ENCODE measurements at places on chromosomes 13 and 19. TPM values are rescaled to one million over a fixed set of nuclear protein-coding genes. Genes with fewer than 3 reads are reported as not detected.

The PSG7 gene
- not detected for total RNA-seq

The PRX gene
- 2.4 TPM for total RNA-seq

The SOHLH2 gene
- total RNA-seq = not detected

The AXL gene
- 7.5 TPM for total RNA-seq

The ZNF492 gene
- total RNA-seq = 0.06 TPM

The SELENOV gene
- total RNA-seq = not detected

The SPACA4 gene
- not detected for total RNA-seq

The SHC2 gene
- total RNA-seq = 99.2 TPM

- DNase-seq = no peak
Observed at GRCh38 chr19:7391218-7391670, 42.5 kb downstream of the ARHGEF18 start.

- peak; percentile 25 for DNase-seq
Observed at GRCh38 chr19:6187374-6187773, 51.9 kb downstream of the ACSBG2 start.

DNA sequence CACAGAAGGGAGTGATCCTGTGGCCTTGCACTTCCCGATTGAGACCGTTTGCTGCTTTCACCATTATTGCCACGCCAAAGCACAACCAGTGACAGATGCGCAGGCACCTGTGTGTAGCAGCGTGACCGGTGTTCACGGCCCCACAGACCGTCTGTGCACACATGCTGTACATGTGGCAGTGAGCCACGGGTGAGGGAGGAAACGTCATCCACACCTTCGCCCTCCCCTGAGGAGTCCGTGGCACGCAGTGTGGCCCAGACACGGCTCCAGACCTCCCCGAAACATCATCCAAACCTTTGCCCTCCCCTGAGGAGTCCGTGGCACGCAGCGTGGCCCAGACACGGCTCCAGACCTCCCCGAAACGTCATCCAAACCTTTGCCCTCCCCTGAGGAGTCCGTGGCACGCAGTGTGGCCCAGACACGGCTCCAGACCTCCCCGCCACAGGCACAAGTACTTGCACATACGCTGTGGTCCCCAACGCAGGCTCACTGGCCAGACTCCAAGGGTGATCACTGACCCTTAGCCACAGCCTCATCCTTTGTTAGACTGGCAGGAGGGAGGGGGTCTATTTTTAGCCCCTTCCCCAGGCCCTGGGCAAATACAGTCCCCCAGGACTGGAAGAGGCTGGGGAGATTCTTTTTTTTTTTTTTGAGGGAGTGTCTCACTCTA, 7.9 kb upstream of the SHC2 start:
- DNase-seq = peak; percentile 50

- DNase-seq = no peak
Observed at GRCh38 chr19:29687244-29687896, 22.1 kb downstream of the PLEKHF1 start.

GRCh38 chr13:48505597-48506091, 27.2 kb downstream of the RCBTB2 start:
- no peak for DNase-seq

DNA sequence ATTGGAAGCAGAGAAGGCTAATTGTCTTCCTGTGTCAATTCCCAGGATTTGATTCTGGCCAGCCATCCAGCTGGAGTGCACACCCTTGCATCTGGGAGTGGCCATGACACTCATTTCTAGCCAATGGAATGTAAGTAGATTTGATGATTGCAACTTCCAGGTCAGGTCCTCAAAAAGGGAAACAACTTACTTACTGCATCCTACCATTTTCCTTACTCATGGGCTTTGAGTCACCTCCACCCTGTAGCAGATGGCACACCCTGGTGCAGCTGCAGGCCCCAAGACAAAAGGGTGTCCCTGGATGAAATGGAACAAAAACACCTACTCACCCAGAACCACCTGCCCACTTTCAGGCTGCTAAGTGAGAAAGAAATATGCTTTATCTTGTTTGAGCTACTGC, 27.3 kb upstream of the MPHOSPH8 start:
- DNase-seq = no peak

DNA sequence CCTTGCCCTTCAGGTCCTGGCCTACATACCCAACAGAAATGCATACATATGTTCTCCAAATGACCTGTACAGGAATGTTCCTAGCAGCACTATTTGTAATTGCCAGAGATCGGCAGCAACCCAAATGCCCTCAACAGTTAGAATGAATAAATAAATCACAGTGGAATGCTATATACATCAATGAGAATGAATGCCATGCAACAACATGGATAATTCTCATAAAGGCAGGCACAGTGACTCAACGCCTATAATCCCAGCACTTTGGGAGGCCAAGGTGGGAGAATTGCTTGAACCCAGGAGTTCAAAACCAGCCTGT, 18.6 kb downstream of the TEX101 start:
- no peak for DNase-seq

GRCh38 chr19:1837625-1838105, 10.6 kb downstream of the REXO1 start:
- DNase-seq = no peak

GRCh38 chr13:31944262-31945160, 87.1 kb upstream of the FRY start:
- no peak for DNase-seq

DNA sequence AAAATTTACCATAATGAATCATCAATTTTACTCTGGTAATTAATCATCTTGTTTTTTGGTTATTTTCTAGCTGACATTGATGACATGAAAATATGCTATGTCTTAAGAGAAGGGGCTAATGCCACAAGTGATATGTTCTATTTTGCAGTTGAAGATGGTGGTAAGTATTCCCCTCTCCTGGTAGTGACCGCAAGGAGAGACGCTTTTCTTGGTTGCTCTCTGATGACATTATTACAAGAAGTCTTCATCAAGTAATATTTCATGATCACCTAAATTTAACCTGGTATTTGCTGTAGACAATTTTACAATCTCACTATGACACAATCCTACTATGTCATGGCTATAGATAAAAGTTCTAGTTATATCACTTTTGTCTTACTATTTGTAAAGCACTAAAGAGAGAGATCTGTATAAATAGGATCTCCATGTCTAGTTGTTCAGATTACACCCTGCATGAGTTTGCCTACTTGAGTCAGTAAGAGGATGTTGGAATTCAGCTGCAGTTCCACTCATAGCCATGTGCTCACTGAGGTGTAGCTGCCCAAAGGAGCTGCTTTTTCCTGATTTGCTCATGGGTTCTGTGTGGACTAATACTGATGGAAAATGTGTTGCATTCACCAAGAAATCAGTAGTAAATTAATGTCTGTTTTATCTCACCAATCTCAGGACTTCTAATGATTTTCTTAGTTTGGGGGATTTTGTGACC, 10.9 kb downstream of the FREM2 start:
- DNase-seq = no peak

GRCh38 chr19:37593996-37594303, 642 bp downstream of the ZNF571 start:
- DNase-seq = no peak

DNA sequence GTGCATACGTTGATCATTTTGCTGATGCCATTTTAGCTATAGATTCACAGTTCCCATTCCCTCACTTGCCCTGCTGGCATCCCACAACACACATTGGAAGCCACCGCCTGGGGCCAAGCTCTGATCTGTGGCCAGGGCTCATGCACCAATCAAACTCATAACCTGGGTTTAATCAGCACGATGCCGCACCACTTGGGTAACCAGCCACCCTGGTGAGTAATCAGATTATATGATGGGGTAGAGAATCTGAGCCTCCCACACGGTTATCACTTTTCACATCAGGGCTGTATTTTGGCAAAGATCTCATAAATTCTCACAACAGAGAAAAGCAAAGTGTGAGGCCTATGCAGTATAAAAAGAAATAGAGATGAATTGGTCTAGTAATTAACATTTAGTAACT, 66.0 kb upstream of the TNFRSF19 start:
- no peak for DNase-seq

DNA sequence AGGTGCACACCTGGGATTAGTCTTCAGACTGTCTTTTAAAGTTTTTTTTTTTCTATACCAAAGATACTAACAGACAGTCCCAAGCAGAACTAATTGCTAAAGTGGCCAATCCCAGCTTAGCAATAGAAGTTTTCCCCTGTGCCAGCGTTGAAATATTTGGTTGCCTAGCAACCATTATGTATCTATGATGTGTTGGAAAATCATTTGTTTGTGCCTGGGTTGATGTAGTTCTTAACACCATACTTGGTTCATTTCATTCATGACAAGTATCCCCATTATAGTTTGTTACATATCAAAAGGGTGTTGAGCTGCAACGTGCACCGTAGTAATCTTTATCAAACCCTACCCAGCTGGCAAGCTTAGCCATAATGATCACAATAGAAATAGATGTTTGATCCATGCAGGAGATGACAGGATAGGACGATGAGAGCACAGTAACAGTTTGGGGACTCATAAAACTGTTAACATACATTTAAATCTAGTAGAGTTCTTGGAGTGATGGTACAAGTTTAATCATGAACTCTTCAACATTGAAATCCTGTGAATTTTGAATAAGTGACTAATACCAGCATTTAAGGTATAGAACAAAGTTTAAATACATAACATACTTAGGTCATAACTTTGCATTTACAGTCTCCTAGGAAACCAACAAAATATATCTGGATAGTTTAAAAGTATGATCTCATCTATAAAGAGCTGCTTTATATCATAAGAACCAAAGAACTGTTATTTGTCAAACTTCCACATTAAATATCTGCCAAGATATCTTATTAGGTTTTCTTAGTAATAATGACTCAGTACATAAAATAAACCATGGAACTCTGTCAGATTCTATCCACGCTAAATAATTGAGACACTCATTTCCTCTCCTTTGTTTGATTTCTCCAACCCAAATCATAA, 73.4 kb downstream of the MBNL2 start:
- DNase-seq = no peak

DNA sequence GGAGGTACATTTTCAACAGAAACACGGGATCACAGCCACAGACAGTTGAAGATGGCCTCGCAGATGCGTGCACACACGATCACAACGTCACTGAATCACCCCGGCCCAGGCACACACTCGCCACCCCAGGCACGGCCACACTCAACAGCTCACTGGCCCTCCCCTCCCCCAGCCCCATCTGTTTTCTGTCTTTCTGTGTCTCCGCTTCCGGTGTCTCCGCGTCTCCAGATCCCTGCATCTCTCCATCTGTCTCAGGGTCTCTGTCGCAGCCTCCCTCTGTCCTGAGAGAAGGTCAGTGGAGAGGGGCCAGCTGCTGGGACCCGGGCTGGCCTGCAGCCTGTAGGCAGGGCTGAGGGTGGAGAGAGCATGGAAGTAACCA, 3.8 kb upstream of the ATP1A3 start:
- DNase-seq = no peak

DNA sequence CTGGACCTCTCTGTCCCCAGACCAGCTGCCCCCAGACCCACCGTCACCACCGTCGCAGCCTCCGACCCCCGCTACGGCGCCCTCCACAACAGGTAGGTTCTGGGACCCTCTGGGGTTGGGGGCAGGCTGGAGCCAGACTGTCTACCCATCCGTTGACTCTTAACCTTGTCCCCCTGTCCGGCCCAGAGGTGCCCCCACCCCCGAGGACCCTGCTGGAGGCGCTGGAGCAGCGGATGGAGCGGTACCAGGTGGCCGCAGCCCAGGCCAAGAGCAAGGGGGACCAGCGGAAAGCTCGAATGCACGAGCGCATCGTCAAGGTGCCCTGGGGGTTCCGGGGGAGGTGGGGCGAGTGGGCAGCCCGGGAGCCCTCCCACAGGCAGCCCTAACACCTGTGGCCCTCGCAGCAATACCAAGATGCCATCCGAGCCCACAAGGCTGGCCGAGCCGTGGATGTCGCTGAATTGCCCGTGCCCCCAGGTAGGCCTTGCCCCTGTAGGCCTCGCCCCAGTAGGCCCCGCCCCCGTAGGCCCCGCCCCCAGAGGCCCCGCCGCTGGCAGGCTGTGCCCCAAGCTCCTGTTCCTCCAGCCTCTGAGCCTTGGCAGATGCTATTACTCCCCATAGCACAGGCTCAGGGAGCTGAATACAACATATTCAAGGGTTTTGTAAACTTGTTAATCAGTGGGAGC, 12.9 kb downstream of the CC2D1A start:
- no peak for DNase-seq

DNA sequence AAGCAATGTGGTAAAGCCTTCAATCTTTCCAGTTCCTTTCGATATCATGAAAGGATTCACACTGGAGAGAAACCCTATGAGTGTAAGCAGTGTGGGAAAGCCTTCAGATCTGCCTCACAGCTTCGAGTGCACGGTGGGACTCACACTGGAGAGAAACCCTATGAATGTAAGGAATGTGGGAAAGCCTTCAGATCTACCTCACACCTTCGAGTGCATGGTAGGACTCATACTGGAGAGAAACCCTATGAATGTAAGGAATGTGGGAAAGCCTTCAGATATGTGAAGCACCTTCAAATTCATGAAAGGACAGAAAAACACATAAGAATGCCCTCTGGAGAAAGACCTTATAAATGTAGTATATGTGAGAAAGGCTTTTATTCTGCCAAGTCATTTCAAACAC, 15.6 kb upstream of the ZNF763 start:
- no peak for DNase-seq

- DNase-seq = no peak
Observed at GRCh38 chr19:28437390-28438346, 775.3 kb downstream of the UQCRFS1 start.

- DNase-seq = peak; percentile 37
Observed at GRCh38 chr19:4369109-4369887, 25.9 kb downstream of the MPND start.

- no peak for DNase-seq
Observed at GRCh38 chr19:23800271-23800670, 41.6 kb upstream of the ZNF681 start.

- no peak for DNase-seq
Observed at GRCh38 chr13:52793515-52794061, 54.0 kb upstream of the CNMD start.

DNA sequence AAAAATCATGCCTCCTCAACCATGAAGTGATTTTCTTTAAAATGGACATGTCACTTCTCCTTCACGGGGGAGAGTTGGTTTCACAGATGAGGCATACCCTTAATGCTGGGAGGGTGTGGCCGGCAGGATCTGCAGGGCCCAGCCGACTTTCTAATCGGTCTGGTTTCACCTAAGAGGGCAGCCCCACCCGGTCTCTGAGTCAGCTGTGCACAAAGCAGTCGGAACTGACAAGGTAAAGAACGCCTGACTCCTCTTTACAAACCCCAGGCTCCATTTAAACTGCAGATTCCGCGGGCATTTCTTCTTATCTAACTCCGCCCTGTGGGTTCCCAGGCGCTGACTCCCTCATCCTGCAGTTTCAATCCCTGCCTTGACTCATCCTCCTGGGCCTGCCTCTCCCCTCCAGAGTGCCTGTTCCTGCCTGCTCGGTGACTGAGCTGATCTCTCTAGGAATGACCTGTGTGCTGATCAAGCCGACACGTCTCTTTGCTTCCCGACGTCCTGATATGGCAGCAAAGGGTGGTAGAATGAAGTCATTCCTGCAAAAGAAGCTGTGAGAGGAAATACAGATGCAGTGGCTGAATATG, 63.4 kb downstream of the EFNB2 start:
- DNase-seq = no peak

- DNase-seq = no peak
Observed at GRCh38 chr13:99867535-99868257, 103.9 kb downstream of the ZIC5 start.

DNA sequence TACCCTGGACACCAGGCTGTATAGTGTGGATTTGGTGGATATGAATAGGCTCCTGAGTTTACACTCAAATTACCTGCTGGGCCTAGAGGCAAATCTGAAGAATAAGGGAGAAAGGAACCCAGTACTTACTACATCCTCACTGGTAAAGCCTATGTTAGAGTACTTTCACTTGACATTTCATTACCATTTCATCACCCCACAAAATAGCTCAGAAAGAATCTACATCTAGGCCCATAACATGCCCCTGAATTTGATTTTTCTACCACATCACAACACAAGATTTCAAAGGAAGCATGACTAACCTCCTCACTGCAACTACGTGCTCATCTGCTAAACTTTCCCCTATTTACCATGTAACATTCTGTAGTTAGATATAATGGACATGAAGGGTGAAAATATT, 43.3 kb downstream of the VWA8 start:
- DNase-seq = no peak
